ENCODE measurements at places on chromosomes 6 and 20. TPM values are rescaled to one million over a fixed set of nuclear protein-coding genes. Genes with fewer than 3 reads are reported as not detected.

The MRPS18A gene
- total RNA-seq: 35.7 TPM

The TCP11 gene
- total RNA-seq: 1.6 TPM

The ITPR3 gene
- 64.2 TPM for total RNA-seq

The MTFR2 gene
- total RNA-seq: 2.0 TPM

The BFSP1 gene
- total RNA-seq: 7.5 TPM

The SGK2 gene
- 2.7 TPM for total RNA-seq

The KHDRBS2 gene
- total RNA-seq: not detected

The PLA2G7 gene
- total RNA-seq: 7.5 TPM

Measured in placental epithelial cell (primary cell).